ENCODE measurements at places on chromosomes 4 and X. TPM values are rescaled to one million over a fixed set of nuclear protein-coding genes. Genes with fewer than 3 reads are reported as not detected.

BEX2 gene
- total RNA-seq, result not detected

KDR gene
- total RNA-seq, result 15.1 TPM

BEX4 gene
- total RNA-seq, result 22.9 TPM

TLR8 gene
- 5.1 TPM for total RNA-seq

MAGEB17 gene
- total RNA-seq, result not detected

CLDN34 gene
- not detected for total RNA-seq

NIPAL1 gene
- total RNA-seq, result 0.28 TPM

ADH1B gene
- total RNA-seq, result 529 TPM

DSPP gene
- not detected for total RNA-seq

ANKRD37 gene
- total RNA-seq, result 9.7 TPM

PTPN13 gene
- 20.9 TPM for total RNA-seq

MFSD8 gene
- total RNA-seq, result 22.8 TPM

EGF gene
- total RNA-seq, result 0.14 TPM

ETDB gene
- not detected for total RNA-seq

RPL10 gene
- 2,387 TPM for total RNA-seq

LINC00632 gene
- total RNA-seq, result 829 TPM

TFDP3 gene
- not detected for total RNA-seq

ABRAXAS1 gene
- total RNA-seq, result 13.7 TPM

TMEM185A gene
- total RNA-seq, result 20.8 TPM

APLN gene
- 6.1 TPM for total RNA-seq

ZXDB gene
- 6.8 TPM for total RNA-seq

DDX53 gene
- not detected for total RNA-seq

TMEM255A gene
- total RNA-seq, result 6.3 TPM

REPS2 gene
- 5.3 TPM for total RNA-seq

TMPRSS11D gene
- not detected for total RNA-seq

SPANXN4 gene
- not detected for total RNA-seq

IL13RA1 gene
- 79.0 TPM for total RNA-seq

ZNF674 gene
- total RNA-seq, result 5.6 TPM

MAGEA8 gene
- not detected for total RNA-seq

TKTL1 gene
- total RNA-seq, result 0.29 TPM

ARMCX6 gene
- total RNA-seq, result 34.9 TPM

CYTL1 gene
- 0.81 TPM for total RNA-seq

SPANXA1 gene
- total RNA-seq, result not detected

TMEM271 gene
- not detected for total RNA-seq

SOWAHB gene
- 0.19 TPM for total RNA-seq

ALAS2 gene
- 13.1 TPM for total RNA-seq

GUCY1A1 gene
- total RNA-seq, result 88.1 TPM

SOWAHD gene
- 0.32 TPM for total RNA-seq

VCX3B gene
- not detected for total RNA-seq

RAP1GDS1 gene
- total RNA-seq, result 36.1 TPM

TMSB15A gene
- 0.48 TPM for total RNA-seq

TBC1D8B gene
- 9.2 TPM for total RNA-seq

ZCCHC4 gene
- total RNA-seq, result 8.6 TPM

NEXMIF gene
- 1.8 TPM for total RNA-seq

MTMR8 gene
- total RNA-seq, result 5.2 TPM

SORBS2 gene
- 139 TPM for total RNA-seq

SMR3B gene
- not detected for total RNA-seq

ZNF185 gene
- total RNA-seq, result 2.8 TPM

RNF113A gene
- 10.2 TPM for total RNA-seq

SMPX gene
- not detected for total RNA-seq

EGFL6 gene
- total RNA-seq, result 0.19 TPM

TMEM175 gene
- total RNA-seq, result 16.4 TPM

HPSE gene
- 4.4 TPM for total RNA-seq

XG gene
- total RNA-seq, result 5.4 TPM

TRIM60 gene
- not detected for total RNA-seq

NXF2 gene
- total RNA-seq, result not detected

USP17L30 gene
- total RNA-seq, result not detected

Measured in posterior vena cava (tissue), 2 donors.